ENCODE measurements at places on chromosomes 11 and 22.
A peak's percentile ranks its signal among the peaks of the same experiment; 100 is the strongest.

- DNase-seq, result no peak
These were observed 4.3 kb upstream of the BCR start for GRCh38 chr22:23175817-23176644.

DNA sequence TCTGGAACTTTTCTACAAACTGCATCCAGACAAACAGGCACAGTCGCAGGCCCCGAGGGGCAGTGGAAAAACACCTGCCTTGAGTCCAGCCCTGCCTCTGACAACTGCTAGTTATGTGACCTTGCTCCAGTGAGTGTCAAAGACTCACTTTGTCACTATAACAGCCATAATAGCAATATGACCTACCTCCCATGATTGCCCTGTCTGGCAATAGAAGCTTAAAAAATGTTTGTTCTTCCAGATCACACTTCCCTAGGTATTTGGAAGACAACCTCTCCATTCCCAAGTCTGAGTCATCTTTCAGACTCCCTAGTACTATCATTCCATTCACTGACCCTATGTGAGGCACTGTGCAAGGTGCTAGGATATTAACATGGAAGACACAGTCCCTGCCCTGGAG, 74.5 kb downstream of the RPL27A start:
- DNase-seq, result no peak

GRCh38 chr22:29154364-29155048, 51.2 kb upstream of the EMID1 start:
- peak; percentile 29 for DNase-seq

DNA sequence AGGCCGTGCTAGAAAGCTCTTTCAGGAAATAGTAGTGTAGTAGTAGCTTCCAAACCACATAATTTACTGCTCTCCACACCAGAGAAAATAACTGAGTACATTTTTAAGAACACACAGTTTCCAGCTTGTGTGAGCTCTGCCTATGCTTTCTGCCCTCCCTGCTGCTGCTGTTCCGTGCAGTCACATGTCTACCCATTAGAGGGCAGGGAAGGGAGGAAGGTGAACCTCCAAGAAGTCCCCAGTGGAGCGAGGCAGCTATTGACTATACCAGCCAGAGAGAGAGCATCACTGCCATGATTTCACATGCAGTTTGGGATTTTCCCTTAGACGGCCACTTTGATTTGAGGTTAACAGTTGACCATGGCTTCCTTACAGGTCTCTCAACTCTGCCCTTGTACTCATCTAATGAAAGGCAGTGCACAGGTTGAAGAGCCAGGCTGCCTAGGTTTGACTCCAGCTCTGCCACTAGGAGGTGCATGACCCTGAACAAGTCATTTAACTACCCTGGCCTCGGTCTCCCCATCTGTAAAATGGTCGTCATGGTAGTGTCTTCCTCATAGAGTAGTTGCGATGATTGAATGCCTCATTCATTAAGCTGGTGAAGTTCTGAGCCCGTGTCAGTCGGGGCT, 19.7 kb upstream of the CTTN start:
- DNase-seq, result no peak

DNA sequence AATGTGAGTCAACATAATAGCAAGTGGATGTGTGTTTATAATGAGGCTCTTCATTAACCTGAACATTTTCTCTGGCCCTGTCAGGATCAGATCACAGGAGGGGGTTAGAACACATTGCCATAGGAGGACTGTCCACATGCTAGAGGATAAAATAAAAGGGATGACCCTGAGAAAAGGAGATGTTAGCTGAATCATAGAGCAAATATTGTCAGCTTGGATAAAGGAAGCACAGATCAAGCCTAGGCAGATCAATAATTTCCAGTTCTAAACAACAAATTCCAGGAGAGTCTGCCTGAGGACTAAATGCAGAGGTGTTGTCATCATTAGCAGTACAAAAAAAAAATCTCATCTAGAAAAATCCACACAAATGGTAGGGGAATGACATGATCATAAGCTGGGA, 337.9 kb downstream of the LRRC4C start:
- no peak for DNase-seq

- no peak for DNase-seq
These were observed 11.3 kb downstream of the GGTLC2 start for GRCh38 chr22:22655452-22656290.

GRCh38 chr11:126135235-126136176, 72.8 kb upstream of the CDON start:
- DNase-seq, result no peak

DNA sequence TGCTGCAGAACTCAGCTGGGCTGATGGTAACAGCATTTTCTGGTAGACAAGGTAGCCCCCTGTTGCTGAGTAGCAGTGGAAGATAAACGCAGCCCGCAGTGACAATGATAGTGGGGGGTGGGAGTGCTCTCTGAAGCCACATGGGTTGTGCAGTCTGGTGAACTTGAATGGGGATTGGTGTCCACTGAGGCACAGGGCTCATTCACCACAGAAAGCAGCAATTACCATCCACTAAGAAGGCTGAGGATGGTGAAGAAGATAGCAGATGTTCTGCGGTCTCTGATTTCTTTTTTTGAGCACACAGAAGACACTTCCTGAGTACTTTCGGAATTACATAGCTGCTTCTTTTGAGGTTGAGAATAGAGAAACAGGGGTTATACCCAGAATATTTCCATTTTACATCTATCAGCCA, 150.3 kb downstream of the LRRC4C start:
- DNase-seq, result no peak

DNA sequence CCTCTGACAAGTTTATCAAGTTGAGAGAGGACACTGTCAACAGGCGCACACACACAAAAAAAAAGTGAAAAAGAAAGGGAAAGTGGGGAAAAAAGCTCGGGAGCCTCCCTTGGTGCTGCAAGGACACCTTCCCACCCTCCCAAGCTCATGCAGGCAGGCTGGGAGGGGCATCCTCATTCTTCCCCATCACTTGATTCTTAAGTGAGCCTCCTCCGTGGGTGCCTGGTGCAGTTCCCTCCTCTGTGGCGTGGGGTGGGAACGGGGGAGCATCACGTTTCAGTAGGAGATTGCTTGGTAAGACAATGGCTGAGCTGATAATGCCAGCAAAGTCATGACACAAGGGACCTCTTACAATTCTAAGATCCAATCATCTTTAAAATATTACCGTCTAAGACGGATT, 108.8 kb downstream of the NXPE2 start:
- no peak for DNase-seq

GRCh38 chr22:46865052-46865434, 102.6 kb downstream of the TBC1D22A start:
- DNase-seq, result no peak

DNA sequence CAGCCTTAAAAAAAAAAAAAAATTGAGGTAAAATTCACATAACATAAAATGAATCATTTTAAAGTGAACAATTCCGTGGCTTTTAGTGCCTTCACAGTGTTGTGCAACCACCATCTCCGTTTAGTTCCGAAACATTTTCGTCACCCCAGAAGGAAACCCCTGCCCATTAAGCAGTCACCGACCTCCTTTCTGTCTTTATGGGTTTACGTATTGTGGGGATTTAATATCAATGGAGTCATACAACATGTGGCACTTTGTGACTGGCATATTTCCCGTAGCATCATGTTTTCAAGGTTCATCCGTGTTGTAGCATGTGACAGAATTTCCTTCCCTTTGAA, 65.5 kb downstream of the BCR start:
- DNase-seq, result no peak

- DNase-seq, result no peak
These were observed 6.4 kb upstream of the MRPL48 start for GRCh38 chr11:73781303-73781702.

DNA sequence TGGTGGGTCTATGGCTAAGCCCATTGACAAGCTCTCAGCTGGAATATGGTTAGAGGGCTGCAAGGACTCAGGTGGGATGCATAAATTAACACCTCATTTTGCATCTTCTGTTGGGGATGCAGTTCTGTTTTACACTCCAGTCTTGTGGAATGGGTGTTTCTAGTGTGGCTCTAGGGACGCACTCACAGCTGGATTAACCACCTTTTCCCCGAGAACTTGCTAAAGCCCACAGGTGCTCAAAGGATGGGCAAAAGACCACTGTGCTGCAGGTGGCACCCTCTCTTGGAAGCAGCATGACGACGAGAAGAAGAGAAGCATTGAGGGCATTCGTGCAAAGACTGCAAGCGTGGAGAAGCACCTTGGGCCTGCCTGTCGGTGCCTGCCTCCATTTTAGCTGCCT, 6.9 kb downstream of the BARX2 start:
- no peak for DNase-seq

- no peak for DNase-seq
These were observed 86.0 kb downstream of the EHF start for GRCh38 chr11:34706709-34707461.

DNA sequence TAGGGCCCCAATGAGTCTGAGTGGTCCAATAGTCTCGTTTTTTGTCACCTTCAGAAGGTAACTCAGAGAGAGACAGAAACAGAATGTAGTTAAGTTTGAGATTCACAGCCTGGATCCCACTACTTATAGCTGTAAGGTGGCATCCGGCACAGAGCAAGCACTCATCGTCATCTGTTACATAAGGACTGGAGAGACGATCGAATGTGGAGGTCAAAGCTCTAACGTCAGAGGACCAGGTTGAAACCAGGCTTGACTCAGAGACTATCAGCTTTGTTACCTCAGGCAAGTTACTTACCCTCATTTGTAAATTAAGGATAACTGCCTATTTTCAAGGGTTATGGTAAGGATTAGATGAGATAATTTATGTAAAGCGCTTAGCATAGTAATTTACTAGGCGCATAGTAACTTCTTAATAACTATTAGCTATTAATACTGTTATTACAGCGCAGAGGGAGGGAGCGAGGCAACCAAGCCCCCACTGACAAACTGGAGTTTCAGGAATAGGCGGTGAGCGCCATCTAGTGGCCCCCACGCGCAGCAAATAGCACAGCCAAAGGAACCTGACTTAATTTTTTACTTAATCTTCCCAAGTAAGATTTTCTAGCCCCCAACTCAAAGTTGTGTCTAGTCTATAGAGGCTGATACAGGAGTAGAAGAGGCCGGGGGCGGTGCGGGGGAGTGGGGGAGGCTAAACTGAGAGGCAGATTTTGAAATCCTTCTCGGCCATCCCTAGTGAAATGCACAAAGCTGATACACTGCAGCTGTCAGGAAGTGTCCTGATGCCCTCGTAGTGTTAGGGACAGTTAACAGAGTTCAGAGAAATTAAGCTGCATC, 29.0 kb upstream of the API5 start:
- DNase-seq, result peak; percentile 15

All from activated CD4-positive, alpha-beta T cell treated with anti-CD3 and anti-CD28 coated beads for 1 hour (primary cell).